ENCODE measurements at places on chromosomes 2 and 18.

DNA sequence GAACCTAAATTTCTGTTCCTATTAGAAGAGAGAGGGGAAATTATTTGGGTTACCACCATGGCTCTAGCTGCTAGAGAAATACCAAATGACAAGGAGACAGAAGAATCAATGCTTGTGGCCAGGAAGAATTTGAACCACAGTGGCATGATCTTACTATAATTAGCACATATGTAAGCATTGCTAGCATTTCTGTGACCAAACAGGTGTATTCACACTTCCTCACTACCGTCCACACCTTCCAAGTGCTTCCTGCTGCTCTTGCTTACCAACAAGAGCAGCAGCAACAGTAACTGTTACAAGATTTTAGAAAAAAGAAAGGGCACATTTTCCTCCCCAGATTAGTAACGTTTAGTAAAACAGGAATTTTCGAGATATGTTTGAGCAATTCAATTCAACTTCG lies 60.5 kb downstream of the CDH7 start:
- no peak for DNase-seq

- DNase-seq: no peak
These were observed 43.9 kb downstream of the CLIP4 start for GRCh38 chr2:29159125-29159524.

DNA sequence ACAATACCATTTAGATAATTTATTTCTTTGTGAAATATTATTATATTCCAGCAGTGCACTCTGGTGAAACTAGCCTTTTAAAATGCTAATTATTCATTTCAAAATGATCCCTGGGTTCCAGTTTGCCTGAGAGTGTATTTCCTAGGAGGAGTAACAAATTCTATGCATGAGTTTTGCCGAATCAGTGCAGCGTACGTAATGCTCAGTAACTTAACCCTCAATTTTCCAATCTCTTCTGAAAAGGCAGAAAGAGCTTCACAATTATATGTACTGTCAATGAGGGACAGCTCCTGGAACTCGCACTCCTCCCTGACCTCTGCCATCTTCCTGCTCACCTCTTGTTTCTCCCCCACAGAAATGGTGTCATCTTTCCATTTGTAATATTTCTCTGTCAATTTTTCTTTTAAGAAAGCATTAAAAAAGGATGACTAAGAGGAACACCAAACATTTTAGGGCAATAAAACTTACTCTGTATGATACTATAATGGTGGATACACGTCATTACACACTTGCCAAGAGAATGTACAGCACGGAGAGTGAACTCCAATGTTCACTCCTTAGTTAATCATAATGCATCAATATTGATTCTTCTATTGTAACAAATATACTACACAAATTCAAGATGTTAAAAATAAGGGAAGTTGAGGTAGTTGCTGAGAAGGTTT lies 25.7 kb upstream of the XIRP2 start:
- no peak for DNase-seq

DNA sequence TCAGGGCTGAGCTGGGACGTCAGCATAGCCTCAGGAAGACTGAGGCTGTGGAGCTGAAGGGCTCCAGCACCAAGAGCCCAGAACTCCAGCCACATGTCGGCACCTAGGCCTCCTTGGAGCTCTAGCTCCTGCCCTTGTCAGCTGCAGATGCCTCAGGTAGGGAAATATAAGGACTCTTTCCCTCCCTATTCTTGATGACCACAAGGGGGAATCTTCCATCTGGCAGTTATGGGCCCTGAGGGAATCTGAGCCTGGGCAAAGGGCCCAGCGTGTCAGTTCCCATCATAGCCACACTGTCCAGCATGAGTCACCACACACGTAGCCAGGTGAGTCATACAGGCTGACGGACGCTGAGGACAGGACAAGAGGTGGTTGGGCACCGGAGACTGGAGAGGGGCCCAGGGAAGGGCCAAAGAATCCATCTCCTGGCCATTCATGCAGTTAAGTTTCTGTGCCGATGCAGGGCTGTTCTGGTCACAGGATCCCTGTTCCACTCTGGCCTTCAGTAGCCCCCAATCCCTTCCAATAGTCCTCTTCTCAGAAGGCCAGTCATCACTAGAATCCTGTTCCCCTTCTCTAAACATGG lies 1.8 kb downstream of the MPV17 start:
- DNase-seq: no peak

GRCh38 chr2:222232372-222232771 lies 66.4 kb downstream of the PAX3 start:
- DNase-seq: no peak

GRCh38 chr18:2409906-2410305 lies 161.4 kb downstream of the METTL4 start:
- no peak for DNase-seq

- DNase-seq: no peak
These were observed 16.0 kb downstream of the LINC00305 start for GRCh38 chr18:64132871-64133270.

- no peak for DNase-seq
These were observed 2.7 kb downstream of the TNS1 start for GRCh38 chr2:218000136-218000535.

DNA sequence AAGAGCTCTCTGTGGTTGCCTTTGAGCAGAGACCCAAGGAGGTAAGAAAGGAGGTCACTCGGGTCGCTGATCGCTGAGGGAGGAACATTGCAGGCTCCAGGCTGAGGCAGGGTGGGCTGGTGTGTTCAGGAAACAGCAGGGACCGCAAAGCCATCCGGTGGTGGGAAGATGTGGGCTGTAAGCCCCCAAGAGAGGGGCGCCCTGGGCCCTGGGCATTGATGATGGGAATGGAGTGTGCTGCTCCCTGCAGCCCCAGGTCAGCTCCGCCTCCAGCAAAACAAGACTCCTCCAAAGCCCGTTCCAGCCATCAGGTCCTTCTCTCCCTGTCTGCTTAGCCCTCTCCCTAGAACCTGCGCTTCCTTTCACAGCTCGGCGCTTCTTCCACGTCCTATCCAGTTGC lies 229.7 kb downstream of the KLHL29 start:
- DNase-seq: no peak

DNA sequence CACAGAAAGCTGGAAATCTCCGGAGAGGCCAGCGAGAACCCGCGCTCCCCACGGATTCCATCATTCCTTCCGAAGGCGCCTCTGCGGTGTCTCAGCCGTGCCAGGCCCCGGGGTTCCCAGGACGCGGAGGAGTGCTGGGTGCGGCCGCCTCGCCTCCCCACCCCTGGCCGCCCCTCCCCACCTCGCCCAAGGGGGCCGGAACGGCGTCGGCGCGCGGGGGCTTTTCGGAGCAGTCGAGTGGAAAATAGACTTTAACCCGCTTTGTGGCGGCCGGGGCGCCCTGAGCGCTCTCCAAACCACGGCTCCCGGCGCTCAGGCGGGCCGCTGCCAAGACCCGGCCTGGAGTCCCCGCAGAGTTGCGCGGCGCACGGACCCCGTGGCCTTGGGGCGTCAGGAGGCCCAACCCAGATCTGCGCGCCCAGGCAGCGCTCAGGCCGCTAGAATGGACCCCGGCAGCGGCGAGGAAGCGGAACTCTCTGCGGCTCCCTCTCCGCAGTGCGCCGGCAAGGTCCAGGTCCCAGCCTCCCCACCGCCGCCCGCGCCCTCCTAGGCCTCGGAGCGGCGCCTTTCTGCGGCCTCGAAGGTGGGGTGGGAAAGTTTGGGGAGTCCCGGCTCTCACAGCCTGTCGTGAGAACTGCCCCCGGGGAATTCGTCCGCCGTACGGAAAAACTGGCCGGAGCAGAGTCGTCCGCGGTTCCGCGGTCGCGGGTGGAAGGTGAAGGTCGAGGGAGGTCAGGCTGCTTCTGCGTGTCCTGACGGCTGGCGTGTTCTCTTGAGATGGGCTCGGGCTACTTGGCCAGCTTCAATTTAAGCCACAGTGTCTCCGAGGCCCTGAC lies 1.2 kb upstream of the EMX1 start:
- DNase-seq: no peak

DNA sequence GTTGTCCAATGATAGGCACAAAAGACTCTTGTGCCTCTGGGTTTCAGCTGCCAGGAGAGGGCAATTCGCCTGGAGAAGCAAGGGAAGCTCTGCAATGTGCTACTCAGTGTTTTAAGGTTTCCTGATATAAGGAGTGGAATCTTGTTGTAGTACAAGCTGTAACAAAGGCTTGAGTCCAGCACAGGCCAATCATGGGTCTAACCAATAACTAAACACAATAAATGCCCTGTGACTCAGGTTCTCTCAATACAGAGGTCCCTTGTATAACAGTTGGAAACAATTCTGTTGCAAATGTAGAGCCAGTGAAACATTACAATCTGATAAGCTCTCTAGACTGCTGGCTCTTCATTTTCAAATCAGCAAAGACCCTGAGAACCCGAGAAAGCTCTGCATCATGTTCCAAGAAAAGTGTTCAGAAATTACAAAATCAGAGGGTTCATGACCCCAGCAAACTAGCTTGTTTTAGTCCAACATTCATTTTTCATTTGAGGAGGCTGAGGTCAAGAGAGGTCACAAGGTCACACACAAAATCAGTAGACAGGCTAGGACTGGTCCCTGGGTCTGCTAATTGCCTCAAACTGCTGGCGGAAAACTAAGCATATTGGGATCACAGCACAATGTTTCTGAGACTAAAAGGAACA lies 59.0 kb upstream of the DNMT3A start:
- no peak for DNase-seq

GRCh38 chr18:78192054-78192453 lies 787.6 kb upstream of the SALL3 start:
- no peak for DNase-seq

- DNase-seq: no peak
These were observed 74.8 kb downstream of the SEMA4F start for GRCh38 chr2:74728842-74729241.

DNA sequence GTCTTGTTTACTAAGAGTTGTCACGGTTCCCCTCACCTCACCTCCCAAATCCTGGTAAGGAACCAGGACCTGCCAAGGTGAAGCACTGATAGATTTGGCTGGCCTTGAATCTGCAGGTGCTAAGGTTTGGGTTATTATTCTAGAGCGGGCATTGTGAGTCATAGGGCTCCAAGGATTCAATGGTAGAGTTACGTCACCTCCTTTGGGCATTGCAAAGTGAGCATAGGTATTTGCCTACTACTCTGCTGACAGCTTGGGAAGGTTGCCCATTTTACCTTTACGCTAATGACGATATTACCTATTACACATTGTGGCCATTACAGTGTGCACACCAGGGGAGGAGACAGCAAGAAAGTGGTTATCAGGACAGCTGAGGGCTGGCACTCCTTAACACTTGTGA lies 59.3 kb downstream of the SETBP1 start:
- DNase-seq: no peak

GRCh38 chr2:176317623-176318065 lies 48.4 kb downstream of the MTX2 start:
- no peak for DNase-seq

- no peak for DNase-seq
These were observed 15.1 kb upstream of the TPO start for GRCh38 chr2:1398191-1398590.

GRCh38 chr18:32048507-32049091 lies 30.0 kb downstream of the RNF125 start:
- no peak for DNase-seq

- no peak for DNase-seq
These were observed 49.4 kb upstream of the STON1 start for GRCh38 chr2:48480526-48480925.

GRCh38 chr2:21253311-21254027 lies 129.7 kb downstream of the TDRD15 start:
- no peak for DNase-seq

DNA sequence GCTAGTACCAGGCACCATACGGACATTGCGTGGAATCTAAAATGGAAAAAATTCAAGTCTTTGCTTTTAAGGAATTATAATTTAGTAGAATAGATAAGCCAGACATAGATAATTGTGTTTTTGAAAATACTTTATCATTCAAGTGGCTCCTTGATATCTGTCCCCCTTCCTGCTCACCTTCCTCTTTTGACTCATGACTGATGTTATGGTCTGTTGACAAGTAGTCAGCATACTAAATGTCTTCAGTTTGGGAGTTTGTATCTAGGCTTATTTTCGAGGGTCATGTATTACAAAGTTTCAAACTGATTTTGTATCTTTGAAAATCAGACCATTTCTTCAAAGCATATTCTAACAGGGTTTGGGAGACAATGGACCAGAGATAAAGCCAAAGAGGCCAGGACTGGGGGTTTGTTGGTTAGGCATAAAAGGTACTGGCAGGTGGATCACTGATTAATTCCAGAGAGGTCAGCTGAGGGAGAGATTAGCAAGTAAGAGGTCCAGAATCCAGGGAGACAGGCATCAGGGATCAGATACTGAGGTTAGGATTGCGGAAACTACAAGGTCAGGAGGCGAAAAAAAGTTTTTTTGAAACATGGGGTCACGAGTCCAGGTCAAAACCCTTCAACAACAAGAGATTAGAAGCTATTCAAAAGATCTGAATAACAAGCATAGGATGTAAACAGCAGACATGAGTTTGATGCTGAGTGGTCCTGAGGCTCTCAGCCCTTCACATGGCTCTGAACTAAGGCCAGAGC lies 31.5 kb upstream of the KLHL14 start:
- DNase-seq: no peak

DNA sequence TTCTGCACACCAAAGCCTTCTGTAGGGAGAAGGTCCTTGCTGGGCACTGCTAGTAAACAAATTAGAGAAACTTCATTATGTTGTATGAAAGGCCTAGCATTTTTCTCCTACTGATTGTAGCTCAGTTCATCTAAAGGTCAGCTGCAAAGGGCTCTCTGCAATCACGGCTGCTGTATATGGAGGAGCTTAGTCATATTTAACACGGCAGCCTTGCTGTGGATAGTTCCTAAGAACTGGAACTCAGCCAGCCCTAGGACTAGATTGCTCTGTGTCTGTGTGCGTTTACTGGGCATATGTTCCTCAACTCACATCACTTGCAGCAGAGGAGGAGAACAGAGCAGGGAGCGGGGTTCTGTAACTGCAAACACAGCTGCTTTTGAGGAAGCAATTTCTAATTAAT lies 1103.9 kb upstream of the KLHL29 start:
- DNase-seq: no peak

- no peak for DNase-seq
These were observed 86.6 kb downstream of the WDSUB1 start for GRCh38 chr2:159199761-159200465.

DNA sequence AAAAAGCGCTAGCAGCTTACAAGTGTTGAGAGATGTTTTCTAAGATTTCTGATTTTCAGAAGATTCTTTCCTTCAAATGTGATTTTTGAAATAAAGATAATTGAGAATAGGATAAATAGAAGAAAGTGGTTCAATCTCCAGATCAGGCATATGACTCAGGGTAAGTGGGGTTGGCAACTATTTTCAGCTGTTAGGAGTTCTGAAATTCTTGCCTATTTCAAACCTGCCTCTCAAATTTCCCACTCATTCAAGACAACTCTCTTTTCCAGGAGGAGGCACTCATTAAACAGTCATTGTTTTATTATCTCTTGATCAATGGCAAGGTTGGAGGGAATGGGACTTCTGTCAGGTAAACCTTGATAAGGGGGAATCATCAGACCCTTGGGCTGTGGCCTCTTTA lies 138.9 kb downstream of the HNMT start:
- no peak for DNase-seq

GRCh38 chr2:37321029-37321682 lies 3.5 kb downstream of the PRKD3 start:
- no peak for DNase-seq

All from GM12864 (cell line).